ENCODE measurements at places on chromosomes 16 and 17. TPM values are rescaled to one million over a fixed set of nuclear protein-coding genes. Genes with fewer than 3 reads are reported as not detected.

DNA sequence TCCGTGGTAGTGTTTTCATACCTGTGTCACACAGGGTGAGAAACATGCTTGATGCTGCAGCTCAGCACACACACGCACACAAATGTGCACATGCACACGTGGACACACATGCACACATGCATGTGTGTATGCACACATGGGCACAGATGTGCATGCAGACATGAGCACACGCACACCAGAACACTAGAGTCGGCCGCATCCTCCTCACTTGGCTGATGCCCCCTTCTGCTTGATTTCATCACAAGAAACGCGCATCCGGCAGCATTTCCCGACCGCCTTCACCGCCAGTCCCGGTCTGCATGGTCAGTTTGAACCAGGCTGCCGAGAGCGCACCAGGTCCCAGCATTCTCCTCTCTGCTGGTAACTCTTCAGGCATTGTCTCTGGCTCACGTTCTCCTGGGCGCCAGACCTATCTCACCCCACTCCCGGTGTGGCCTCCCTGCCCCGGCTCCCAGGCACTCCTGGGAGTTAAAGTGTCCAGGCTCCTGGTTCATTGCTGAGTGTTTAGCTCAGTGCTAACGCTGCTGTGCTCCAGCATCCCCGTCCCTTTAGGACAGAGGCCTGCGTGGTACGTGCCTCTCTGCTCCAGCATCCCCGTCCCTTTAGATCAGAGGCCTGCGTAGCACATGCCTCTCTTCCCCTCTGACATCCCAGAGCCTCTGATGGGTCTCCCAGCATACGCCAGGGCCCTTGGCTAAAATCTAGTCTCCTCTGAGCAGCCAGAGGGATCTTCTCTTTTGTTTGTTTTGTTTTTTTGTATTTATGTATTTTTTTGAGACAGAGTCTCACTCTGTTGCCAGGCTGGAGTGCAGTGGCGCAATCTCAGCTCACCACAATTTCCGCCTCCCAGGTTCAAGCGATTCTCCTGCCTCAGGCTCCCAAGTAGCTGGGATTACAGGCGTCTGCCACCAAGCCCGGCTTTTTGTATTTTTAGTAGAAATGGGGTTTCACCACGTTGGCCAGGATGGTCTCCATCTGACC, 16.0 kb downstream of the BAIAP2 start:
- DNase-seq, result no peak

DNA sequence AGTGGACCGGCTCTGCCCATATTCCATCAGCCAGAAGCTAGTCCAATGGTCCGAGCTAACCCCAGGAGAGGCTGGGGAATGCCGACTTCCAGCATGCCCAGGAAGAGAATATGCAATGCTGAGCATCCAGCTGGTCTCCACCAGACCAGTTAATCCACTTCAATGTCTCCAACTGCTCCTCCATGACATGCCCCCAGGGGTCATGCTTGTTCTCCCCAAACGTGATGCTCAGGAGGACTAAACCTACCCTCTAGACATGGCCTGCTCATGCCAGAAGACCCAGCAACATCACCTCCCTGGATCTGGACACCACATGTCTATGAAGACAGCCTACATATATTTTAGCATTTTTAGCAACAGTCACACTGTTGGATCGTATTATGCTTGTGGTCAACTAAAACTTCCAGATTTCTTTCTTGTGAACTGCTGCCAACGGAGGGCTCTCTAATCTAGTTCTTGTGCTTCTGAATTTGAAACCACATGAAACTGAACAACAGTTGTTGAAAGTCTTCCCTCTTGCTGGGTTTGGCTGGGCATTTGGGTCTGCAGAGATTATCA, 245.1 kb downstream of the SOX9 start:
- DNase-seq, result no peak

GRCh38 chr16:25841761-25842160, 150.0 kb downstream of the HS3ST4 start:
- DNase-seq, result no peak

- no peak for DNase-seq
Observed at GRCh38 chr16:31130336-31130891, 5.1 kb downstream of the PRSS8 start.

DNA sequence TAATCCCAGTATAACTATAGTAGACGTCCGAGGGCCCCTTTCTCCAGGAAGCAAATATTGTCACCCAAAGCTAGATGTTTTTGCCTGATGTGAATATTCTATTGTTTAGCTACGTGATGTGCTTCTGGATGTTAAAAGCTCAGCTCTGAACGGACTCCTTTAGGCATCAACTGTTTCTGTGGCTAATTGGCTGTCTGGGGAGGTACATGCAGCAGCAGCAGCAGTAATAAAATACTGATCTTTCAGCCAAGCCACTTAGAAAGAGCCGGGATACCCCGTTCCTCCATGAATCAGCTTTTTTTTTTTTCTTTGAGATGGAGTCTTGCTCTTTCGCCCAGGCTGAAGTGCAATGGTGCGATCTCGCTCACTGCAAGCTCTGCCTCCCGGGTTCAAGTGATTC, 43.0 kb downstream of the TRARG1 start:
- DNase-seq, result no peak

DNA sequence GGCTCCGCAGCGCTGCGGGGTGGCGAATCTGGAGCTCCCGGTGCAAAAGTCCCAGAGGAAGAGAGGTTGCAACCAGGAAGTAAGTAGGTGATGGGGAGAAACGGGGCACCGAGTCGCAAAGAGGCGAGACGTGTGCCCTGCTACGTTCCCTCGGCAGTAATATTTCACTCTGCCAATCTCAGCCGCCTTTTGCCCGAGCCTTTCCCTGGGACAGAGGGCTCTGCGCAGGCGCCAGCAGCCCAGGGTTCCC, at the start of gene NR1D1:
TSS of gene NR1D1 (minus strand) at position 171 of the 250 bp plus-strand sequence. CDS start 495 bp downstream, outside the sequence.
- DNase-seq, result no peak

DNA sequence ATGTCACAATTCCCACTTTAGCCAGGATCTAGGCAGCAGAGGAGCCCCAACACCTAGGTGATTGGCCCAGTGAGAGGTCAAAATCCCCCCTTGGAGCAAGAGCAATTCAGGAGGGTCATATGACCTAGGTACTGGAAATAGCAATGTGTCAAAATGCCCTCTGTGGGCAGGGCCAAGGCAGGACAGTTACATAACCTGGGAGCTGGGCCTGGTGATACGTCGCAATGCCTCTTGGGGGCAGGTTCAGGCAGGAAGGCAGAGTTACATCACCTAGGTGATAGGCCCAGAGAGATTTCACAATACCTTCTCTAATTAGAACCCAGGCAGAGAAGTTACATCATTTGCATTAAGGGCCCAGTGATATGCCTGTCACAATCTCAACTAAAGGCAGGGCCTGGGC, 1906.3 kb downstream of the TP53TG3F start:
- no peak for DNase-seq

GRCh38 chr17:29930409-29931010, 482 bp upstream of the SSH2 start:
- DNase-seq, result no peak

DNA sequence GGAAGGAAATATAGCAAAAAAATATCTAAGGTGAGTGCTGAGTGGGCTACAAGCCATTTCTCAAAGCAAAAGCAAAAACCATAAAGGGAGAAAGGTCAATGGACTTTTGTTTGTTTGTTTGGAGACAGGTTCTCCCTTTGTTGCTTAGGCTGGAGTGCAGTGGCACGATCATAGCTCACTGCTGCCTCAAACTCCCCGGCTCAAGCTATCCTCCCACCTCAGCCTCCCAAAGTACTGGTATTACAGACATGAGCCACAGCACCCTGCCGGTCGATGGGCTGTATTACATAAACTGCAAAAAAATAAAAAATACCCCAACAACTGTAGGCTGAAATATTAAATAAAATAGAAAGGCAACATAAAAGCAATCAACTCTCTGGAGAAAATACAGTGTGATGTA, 3.5 kb upstream of the RBBP6 start:
- no peak for DNase-seq

GRCh38 chr16:73047536-73048291, at the start of gene ZFHX3:
ZFHX3 (minus strand) TSS chr16:73048128; CDS start chr16:72960145, 87,983 bp downstream.
- DNase-seq, result no peak

- DNase-seq, result no peak
Observed at GRCh38 chr16:66566051-66566901, at the start of gene CMTM1. CMTM1 (plus strand) TSS chr16:66566439; CDS start chr16:66566514, 75 bp downstream.

- DNase-seq, result no peak
Observed at GRCh38 chr17:19414396-19415280, 3.6 kb downstream of the RNF112 start.

Gene AHSP
- total RNA-seq, result not detected

- no peak for DNase-seq
Observed at GRCh38 chr16:4372001-4372577, 441 bp downstream of the VASN start.

Gene RUNDC3A
- 12.3 TPM for total RNA-seq

DNA sequence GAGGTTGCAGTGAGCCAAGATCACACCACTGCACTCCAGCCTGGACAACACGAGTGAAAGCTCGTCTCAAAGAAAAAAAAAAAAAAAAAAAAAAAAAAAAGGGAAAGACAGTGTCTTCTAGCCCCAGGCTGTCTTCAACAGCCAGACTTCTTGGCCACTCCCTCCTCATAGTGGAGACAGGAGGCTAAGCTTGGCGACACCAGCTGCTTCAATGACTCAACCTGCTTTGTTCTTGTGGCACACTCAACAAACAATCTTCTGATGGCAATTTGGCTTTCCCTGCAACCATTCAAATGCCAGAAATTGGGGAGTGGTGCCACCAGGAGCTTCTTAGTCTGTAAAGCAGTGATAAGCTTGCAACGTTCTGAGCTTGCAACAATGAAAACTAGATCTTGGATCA, 290.4 kb upstream of the DYNLRB2 start:
- no peak for DNase-seq

Gene MRPL45
- total RNA-seq, result 37.3 TPM

GRCh38 chr17:81553018-81553615, 964 bp upstream of the FAAP100 start:
- no peak for DNase-seq

DNA sequence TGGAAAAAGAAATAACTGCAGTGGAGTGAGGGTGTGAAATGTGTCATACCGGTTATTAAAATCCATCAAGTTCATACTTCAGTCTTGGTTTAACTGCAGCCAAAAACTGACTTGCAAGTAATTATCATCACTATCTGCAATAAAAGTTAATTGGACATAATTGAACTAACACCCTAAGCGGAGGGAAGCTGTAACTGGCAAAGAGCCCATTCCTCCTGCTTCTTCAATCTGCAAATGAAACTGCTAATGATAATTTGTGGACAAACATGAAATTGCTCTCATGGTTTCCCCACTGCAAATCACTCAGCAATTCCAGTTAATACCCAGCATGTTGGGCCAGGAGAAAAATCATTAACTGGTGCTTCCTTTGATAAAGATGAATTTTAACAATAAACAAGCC, 46.5 kb downstream of the FAM222B start:
- DNase-seq, result no peak

Gene APOH
- total RNA-seq, result 6.4 TPM

DNA sequence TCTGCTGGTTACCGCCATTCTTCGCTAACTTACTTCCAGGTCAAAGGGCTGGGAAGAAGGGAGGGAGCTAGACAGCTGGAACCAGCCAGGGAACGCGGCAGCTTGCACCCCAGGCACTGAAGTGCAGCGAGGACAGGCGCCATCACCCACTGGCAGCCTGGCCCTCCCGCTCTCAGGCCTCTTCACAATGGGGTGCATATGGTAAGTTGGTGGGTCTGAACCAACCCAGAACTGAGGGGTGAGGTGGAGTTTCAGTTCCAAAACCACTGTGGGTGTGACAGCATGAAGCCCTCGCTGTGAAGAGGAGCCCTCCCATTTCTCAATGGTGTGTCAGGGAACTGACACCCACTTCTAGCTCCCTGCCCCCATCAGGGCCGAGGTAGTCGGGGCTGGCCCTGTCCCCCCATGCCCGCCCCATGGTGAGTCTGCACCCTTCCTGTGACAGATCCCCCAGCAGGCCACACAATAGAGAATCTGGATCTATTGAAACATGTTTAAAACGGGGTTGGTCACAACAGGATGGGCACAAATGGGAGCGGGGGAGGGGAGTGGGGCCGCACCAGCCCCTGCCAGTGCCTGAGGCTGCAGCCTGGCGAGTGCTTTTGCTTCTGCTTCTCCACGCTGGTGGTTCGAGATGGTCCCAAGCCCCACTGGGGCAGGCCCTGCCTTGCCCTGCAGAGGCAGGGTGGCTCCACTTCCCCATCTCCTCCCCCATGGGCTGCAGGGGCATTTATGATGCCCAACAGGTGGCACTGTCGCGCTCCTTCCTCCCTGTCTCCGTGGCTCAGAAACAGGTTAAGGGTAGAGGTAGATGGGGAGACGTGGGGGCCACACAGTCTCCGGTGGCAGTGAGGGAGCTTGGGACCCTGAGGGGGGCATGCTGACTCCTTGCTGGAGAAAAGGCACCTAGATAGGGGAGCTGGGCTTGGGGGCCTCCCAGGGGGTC, 2.3 kb downstream of the LIMD2 start:
- no peak for DNase-seq

Gene GP1BA
- total RNA-seq, result not detected

Gene ITGAD
- not detected for total RNA-seq

Gene USP31
- total RNA-seq, result 9.1 TPM

DNA sequence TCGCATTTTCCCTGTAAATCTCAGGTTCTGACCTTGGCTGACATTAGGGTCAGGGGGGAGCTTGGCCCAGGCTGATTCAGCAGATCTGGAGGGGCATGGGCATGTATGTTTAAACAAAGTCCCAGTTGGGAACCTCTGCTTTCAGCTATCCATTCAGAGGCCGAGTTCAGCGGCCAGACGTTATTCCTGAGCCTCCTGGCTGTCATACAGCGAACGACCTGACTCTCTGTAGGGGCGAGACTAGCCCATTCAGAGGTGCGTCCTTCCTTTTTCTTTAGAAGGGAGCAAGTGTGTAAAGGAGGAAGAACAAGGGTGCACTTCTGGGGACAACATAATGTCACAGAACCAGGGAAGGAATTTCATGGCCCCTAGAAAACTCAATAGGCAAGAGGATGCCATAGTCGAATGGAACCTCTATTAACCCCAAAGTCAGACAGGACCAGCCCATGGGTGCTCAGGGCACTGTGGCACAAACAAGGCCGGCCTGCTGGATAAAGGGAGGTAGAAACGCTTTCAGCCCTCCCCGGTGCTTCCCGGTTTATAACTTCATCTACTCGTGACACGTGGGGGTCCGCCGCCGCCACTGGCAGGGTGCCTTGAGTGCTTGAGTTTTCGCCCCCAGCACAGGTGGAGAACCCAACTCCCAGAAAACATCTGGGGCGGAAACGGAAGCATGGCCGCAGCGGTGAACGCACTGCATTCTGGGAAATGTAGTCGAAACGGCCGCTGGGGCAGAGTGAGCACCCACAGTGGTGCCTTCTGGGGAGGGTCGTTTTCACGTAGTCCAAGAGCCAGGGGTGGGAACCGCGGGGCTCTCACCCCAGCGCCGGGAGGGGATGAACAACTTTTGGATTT, 33.2 kb upstream of the PLCG2 start:
- DNase-seq, result peak; percentile 76

GRCh38 chr16:17335826-17336529, 134.8 kb downstream of the XYLT1 start:
- DNase-seq, result no peak

GRCh38 chr16:52834736-52835465, 217.8 kb downstream of the CHD9NB start:
- no peak for DNase-seq

- DNase-seq, result no peak
Observed at GRCh38 chr17:42913522-42913921, 12.9 kb downstream of the G6PC1 start.
